Endodermal cell (in vitro differentiated cells): ENCODE measurements at places on chromosomes 16 and 17. TPM values are rescaled to one million over a fixed set of nuclear protein-coding genes. Genes with fewer than 3 reads are reported as not detected.
A peak's percentile ranks its signal among the peaks of the same experiment; 100 is the strongest.

DNA sequence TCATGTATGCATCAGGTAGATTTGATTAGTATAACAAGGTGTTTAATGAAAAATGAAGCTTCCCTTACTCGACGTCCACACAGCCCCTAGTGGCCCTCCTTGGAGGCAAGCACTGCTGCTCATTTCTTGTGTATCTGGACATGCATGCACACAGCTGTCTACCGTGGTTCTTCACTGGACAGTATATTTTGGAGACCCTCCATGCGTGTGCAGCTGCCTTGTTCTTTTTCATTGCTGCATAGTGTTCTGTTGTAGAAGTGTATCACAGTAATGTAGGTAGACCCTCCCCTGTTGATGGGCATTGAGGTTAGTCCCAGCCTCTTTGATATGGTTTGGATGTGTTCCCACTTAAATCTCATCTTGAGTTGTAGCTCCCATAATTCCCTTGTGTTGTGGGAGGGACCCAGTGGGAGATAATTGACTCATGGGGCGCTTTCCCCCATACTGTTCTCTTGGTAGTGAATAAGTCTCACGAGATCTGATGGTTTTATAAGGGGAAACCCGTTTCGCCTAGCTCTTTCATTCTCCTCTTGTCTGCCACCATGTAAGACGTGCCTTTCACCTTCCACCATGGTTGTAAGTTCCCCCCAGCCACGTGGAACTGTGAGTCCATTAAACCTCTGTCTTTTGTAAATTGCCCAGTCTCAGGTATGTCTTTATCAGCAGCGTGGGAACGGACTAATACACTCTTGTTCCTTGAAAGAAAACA lies 6.3 kb downstream of the CMIP start:
- DNase-seq = no peak

The STH gene
- total RNA-seq = not detected in 3 replicates

- no peak for DNase-seq
These were observed 26.3 kb downstream of the CEP112 start for GRCh38 chr17:66165537-66166123.

- DNase-seq = no peak
These were observed 14.0 kb downstream of the CYB5B start for GRCh38 chr16:69438465-69438864.

DNA sequence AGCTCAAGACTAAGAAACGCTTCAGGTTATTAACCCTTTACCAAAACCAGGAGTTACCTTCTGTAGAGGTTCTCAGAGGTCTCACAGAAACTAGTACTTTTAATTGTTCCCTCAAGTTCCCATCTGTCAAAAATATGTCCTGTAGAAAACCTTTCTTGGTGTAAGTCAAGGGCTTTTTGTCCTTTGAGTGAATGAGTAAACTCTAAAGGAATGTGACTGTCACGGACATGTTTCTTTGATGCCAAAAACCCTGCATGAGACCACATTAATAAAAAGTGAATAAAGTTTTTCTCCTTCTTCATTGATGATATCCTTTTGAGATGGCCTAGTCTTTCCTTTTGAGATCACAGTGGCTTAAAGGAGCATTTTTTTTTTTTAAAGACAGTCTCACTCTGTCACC lies 102.9 kb downstream of the NLK start:
- DNase-seq = no peak

The TP53TG3C gene
- total RNA-seq = not detected in 3 replicates

The SPATA22 gene
- not detected in 2 replicates for total RNA-seq

- no peak for DNase-seq
These were observed 5.0 kb upstream of the RARA start for GRCh38 chr17:40303708-40304551.

DNA sequence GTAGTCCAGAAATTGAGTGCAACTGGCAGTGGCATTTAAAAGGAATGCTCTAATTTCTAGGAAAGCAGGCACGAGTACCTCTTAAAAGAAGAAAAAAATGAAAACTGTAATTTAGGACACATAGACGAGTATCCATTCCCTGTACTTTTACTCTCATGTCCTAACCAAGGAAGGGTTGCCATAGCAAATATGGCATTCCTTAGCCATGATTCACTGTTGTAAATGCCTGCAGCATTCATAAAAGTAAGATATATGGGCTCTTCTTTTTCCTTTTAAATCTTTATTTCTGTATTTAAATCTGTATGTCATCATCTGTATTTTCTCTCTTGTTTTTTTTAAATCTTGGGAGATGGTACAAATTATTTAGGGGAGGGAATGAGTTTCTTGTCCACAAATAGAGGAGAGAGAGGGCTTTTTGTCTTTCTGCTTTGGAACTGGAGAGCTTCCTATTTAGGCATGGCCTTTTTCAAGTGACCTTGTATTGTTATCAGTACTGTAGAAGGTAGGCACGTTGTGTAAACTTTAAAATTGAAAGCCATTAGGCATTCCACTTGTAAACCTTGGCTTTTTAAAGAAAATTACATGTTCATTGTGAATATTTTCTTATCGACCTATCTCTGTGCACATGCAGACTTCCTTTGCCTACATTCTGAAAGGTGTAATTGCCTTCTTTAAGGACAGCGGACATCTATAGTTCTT lies 50.0 kb downstream of the TENT4B start:
- DNase-seq = no peak

DNA sequence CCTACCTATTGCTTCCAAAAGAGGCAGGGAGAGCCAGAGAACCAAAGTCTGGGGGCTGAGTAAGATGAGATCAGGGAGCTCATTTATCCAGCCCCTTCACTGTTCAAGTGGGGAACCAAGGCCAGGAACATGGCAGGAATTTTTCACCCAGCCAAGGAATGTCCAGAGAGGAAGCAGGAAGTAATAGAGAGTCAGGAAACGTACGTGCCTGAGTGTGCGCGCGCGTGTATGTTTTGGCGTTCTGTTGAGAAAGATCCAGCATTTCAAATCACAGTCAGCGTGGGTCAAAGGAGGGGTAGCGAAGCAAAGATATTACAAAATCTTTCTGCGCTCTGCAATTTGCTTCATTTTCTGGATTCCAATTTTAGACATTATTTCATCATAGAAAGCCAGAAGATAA lies 41.9 kb upstream of the WSCD1 start:
- no peak for DNase-seq

The FOXO3B gene
- 11.1 and 12.5 TPM in 2 replicates for total RNA-seq

GRCh38 chr17:78973196-78973595 lies 6.5 kb downstream of the LGALS3BP start:
- peak; percentile 89 for DNase-seq

- DNase-seq = peak; percentile 46
These were observed 17.1 kb upstream of the PDXDC1 start for GRCh38 chr16:14957576-14958322.

GRCh38 chr17:19673623-19674022 lies 25.1 kb downstream of the ALDH3A2 start:
- DNase-seq = no peak

DNA sequence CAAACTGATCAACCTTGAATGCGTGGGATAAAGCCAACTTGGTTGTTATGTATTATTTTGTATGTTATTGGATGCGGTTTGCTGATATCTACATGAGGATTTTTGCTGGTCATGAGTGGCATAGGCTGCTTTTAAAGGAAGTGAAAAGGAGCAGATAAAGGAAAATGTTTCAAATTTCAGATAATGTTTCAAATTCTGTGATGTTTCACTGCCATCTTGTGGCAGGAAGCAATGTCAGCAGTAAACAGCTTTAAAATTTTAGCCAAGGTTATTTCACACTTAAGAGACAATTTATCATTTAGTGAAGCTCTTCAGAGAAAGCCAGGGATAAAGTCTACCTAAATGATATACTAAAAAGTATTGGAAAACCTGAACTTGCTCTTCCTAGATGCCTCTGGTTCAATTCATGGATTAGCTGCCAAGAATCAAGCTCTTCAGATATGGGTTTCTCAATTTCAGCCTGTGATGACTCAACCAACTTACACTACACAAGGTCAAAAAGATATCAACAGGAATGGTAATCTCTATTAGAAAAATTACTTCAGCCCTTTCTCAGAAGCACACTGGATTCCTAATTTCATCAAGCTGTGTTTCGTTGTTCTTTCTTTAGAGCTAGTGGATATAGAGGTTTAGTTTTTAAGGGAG lies 136.0 kb upstream of the C17orf78 start:
- DNase-seq = no peak

- DNase-seq = no peak
These were observed 138.6 kb downstream of the MAP2K6 start for GRCh38 chr17:69552986-69553667.

GRCh38 chr17:71342737-71343136 lies 778.1 kb upstream of the SOX9 start:
- DNase-seq = no peak

- no peak for DNase-seq
These were observed 1138.5 kb downstream of the CDH11 start for GRCh38 chr16:63983401-63983800.

- no peak for DNase-seq
These were observed 67.7 kb upstream of the TANC2 start for GRCh38 chr17:62898239-62898864.

DNA sequence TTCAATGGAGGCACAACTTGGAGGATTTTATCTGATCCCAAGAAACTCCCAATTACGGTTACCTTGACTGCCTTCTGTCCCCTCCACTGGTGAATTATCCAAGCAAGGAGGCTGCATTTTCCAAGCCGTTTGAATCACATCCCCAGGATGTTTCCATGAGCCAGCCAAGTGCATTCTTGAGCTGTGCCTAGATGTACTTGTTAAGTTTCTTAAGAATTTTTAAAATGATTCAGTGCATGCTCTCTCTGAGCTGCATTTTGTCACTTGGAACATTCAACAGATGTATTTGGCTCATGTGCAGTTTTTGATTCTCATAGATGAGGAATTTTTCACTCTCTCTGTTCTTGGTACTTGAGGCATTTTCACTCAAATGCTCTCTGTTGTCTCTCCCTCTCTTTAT lies 202.6 kb upstream of the MYOCD start:
- no peak for DNase-seq
